OCI-M1 (cell line): ENCODE measurements at places on chromosomes 1 and 21.

GRCh38 chr1:109356915-109357314, 40.8 kb downstream of the SORT1 start:
- no peak for DNase-seq

DNA sequence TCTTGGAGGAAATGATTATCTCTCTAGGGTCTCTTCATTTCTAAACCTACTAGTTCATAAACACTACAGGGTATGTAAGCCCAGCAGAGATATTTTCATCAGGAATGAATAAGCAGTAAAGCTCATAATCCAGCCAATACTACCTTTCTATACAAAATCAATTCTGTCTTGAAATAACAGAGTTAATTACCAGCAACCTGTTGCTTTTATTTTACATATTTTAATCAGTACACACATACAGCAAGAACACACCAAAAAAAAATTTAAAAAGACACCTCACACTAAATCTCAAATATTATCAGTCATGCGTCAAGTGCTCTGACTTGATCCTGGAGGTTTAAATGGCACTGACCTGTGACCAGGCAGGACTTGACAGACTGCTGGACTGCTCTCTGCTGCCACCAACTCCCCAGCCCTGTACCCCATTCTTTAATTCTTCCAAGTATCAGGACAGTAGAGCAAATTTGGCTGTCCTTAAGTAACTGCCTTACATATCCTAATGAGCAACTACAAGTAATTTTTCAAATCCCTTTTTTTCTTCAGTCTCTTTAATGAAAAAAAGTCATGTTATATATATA, 98.5 kb downstream of the CDC42BPA start:
- peak; percentile 34 for DNase-seq

- no peak for DNase-seq
These were observed 122.7 kb downstream of the ST6GALNAC5 start for GRCh38 chr1:76989976-76990375.

DNA sequence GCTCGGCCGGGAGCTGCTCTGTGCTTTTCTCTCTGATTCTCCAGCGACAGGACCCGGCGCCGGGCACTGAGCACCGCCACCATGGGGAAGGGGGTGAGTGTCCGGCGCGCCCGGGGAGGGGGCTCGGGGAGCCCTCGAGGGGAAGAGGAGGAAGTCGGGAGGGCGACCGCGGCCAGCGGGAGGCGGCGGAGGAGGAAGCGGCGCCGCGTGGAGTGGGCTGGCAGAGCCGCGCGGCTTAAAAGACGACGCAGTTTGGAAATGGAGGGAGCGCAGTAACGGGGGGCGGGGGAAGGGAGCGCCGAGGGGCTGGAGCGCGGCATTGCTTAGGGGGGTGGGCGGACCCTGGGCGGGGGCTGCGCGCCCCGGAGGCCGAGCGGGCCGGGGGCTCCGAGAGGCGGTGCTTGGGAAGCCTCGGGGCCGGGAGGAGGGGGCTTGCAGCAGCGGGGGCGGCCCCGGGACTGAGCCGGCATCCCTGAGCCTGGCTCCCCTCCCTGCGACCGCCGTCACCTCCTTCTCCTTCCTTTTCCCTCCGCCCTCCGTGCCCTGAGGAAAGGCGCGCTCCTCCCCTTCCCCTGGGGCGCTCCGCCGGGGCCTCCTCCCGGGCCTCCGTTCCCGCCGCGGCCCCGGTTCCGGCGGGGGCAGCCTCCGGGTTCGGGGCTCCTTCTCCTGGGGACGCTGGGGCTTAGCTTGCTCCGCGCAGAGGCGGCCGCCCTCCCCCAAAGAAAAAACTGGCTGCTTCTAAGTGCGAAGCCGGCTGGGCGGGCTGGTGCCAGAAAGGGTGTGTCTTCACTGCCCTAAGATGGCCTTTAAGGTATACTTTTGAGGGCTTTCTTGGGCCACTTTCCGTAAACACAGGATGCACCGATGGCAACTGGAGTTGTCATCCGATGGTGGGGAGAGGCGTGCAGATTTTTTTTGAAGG, 648 bp downstream of the ATP1A1 start:
- peak; percentile 52 for DNase-seq

GRCh38 chr1:169148472-169149252, 42.2 kb downstream of the ATP1B1 start:
- DNase-seq: no peak

GRCh38 chr1:152111515-152111968, 3.7 kb downstream of the TCHH start:
- DNase-seq: no peak

DNA sequence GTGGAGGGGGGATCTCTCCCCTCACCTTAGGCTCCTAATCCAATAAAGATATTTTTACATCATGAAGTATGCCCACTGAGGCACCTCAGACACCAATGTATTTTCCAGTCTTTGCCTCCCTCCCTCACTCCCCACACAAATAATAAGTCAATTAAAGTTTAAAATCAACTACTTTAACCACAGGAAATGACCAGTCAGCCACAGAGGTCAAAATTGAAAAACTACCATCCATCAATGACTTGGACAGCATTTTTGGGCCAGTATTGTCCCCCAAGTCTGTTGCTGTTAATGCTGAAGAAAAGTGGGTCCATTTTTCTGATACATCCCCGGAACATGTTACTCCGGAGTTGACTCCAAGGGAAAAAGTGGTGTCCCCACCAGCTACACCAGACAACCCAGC, 70.6 kb upstream of the DYNLT5 start:
- no peak for DNase-seq

- DNase-seq: peak; percentile 73
These were observed 742 bp downstream of the P3H1 start for GRCh38 chr1:42765832-42766740.

DNA sequence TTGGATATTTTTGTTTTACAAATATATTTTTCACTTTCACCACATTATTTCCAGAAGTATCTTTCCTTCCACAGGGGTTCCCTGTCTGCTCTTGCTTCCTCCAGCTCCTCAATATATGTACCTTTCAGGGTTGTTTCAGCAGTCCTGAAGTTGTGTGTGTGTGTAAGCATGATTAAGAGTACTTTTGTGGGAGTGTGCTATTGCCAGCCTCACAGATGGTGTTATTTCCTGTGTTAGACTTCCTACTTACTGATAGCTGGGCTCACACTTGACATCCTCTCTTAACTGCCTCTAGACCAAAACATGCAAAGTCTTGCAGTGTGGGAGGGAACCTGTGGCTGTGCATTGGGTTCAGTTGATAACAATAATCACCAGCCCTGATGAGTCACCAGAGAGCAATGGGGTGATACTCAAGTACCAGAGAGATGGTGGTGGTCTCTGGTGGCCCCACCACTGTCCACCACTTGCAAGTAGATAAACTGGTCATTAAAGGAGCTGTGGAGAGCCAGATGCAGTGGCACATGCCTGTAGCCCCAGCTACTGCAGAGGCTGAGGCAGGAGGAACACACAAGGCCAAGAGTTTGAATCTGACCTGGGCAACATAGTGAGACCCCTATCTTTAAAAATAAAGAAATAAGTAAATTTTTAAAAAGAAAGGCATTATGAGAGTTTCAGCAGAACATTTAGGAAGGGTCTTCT, 126.7 kb downstream of the NR5A2 start:
- peak; percentile 97 for DNase-seq
